Stimulated activated naive CD4-positive, alpha-beta T cell treated with Interleukin-2 at 50 U/mL for 16 hours (primary cell): ENCODE measurements at places on chromosomes 1 and 21.

DNA sequence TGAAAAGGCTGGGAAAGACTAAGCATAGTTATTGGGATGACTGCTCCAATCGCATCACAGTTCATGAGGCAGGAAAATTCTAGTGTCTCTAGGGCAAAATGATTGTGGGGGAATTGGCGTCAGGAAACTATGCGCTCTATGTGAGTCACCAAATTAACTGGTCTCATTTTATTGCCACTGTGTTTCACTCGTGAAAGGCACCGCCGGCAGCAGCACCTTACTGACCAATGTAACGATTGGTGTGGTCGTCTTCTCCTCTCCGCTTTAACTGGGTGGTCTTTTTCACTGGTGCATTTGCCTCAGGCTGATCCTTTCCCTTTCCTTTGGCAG, 83.5 kb downstream of the SPAG17 start:
- no peak for DNase-seq

GRCh38 chr1:232826318-232826717, 21.1 kb downstream of the MAP10 start:
- no peak for DNase-seq

DNA sequence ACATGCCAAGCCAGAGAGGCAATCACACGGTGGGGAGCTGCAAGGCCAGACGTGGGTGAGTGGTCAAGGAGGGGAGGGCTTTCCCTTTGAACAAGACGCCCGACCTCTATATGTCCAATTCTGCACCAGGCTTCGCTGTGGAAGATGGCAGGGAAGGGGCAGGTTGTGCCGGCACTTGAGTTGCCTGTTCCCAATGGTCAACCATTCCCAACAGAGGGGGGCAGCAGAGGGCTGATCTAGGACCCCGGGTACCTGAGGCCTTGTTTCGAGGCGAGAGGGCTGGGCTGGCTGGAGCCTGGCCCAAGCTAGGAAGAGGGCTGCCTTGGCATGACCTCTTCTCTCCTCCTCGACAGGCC, 64.9 kb downstream of the TMEM53 start:
- DNase-seq, result no peak

GRCh38 chr1:92711473-92712165, 73.3 kb downstream of the EVI5 start:
- no peak for DNase-seq

DNA sequence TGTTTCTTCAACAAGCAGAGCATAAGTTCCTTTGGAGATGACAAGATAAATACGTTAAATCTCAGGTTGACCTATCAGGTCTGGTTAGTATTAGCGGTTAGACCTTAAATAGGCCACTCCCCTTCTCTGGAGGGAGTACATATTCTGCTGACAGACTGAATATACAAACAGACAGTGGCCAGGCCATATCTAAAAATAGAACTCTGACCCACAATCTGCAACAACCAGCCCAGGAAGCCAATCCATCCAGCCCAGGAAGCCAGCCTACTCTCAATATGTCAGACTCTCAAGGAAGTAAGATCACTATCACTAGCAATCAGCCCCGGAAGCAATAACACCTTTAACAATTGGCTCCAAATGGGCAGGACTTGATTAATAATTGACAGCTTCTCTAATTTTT, 6.7 kb downstream of the IL20 start:
- no peak for DNase-seq

GRCh38 chr1:75449998-75450397, 160.9 kb downstream of the SLC44A5 start:
- DNase-seq, result no peak

- no peak for DNase-seq
Observed at GRCh38 chr1:111988743-111989453, 570 bp downstream of the KCND3 start.

DNA sequence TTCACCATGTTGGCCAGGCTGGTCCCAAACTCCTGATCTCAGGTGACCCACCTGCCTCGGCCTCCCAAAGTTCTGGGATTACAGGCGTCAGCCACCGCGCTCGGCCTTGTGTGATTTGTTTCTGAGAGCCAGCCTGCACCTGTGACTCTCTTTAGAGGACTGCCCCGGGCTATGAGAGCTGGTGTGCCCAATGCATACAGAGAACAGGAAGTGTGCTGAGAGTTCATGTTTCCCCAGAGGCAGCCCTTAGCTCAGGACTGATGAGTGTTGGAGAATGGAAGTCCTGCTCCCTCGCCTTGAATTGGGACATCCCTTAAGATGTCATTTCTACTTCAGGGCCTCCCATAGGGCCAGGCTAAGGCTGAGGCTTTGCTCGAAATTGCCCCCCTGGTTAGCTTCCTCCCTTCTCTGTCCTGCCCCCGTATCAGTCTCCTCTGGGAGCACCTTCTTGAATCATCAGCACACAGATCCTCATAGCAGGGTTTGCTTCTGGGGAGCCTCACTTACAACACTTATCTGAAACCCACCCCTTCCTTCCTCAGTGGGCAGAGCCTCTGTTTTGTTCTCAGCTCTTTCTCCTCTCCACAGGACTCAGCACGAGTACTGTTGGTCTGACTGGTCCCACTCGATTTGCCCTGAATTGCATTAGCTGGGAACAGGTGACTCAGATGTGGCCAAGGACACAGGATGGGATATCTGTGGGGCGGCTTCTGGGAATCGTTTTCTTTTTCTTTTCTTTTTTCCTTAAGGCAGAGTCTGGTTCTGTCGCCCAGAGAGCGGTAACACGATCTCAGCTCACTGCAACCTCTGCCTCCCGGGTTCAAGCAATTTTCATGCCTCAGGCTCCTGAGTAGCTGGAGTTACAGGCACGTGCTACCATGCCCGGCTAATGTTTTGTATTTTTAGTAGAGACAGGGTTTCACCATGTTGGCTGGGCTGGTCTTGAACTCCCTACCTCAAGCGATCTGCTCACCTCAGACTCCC, 80.1 kb downstream of the UBIAD1 start:
- no peak for DNase-seq

GRCh38 chr1:180988253-180988752, 34.4 kb downstream of the STX6 start:
- DNase-seq, result no peak

DNA sequence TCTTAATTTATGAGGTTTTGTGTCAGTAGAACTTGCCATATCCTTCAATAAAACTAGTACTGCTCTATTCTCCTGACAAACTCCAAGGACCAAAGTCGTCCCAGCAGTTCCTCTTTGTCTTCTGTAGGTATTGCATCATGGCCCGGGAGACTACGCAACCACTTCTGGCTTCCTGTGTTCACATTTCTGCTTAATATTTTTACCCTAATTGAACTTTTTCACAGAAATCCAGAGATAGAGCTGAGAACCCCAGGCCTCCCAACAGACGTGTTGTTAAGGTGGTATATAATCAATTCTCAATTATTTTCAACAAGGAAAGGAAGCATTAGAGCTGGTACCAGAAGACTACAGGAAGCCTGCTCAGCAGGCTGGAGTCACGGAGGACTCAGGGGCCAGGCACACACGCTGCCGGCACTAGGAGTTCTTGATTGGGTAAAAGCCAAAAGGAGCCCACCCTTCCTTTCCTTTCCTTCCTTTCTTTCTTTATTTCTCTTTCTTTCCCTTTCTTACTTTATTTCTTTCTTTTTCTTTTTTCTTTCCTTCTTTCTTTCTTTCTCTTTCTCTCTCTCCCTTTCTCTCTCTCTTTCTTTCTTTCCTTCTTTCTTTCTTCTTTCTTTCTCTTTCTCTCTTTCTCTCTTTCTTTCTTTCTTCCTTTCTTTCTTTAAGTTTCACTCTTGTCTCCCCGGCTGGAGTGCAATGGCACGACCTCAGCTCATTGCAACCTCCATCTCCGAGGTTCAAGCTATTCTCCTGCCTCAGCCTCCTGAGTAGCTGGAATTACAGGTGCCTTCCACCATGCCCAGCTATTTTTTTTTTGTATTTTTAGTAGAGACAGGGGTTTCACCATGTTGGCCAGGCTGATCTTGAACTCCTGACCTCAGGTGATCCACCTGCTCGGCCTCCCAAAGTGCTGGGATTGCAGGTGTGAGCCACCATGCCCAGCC, 173.7 kb downstream of the ZBTB18 start:
- no peak for DNase-seq

DNA sequence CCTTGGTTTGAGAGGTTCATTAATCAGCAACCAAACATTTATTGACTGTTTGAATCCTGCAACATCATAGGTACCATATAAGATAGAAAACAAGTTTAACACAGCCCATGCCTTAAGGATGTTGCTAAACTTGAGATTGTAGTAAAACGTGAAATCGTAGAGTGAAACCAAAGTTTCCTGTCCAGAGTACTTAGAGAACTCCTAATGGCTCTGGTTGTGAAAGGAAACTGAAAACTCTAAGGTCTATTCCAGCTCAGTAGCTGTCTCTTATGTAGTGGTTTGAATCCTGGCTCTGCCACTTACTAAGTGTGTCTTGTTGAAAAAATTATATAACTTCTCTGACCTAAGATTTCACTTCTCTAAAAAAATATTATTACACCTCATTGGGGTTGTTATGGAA, 310.9 kb downstream of the NTNG1 start:
- DNase-seq, result no peak

GRCh38 chr1:109790735-109791494, 27.2 kb upstream of the EPS8L3 start:
- DNase-seq, result peak; percentile 75

DNA sequence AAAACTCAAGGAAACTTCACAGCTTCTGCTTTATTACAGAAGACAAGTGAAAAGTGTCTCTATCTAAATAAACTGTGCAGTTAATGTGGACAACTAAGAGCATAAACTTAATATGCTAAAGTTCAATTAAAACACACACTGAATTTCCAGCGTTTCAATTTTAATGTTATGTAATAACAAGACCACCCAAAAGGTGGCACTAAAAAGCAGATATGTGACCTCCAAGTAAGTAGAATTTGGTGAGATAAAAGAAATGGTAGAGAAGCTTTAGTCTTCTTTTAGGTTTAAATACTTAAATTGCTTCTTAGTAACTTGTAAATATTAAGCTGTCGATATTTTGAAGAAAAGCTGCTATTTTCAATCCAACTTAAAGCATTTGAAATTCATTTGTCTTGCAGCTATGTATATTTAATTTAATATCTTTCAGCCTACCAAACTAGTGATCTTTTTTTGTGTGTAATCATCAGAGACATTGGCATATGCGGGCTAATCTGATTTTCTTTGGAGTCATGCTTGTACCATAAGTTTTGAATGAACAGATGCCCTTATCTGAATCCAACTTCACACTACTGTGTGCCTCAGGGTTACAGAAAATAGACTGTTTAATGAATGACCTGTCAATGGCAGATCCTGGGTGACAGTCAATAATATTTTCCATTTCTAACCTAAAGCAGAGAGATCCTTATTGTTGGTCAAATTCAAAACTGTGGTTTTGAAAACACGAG, 36.5 kb upstream of the ADAMTS1 start:
- no peak for DNase-seq

- DNase-seq, result no peak
Observed at GRCh38 chr1:218703836-218704235, 358.7 kb downstream of the TGFB2 start.

DNA sequence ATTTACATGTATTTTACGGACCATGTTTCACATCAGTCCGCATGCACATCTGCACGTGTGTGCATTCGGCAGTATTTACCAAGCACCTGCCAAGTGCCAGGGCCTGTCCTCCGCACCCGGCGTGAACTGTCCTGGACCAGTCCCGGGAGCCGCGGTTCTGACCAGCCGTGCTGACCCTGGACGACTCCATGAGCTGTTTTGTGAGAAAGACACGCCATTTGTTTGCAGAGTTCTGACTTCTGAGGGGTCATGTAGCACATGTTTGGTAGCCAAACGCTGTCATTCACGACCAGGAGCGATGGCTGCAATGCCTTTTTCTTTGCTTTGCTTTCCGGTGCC, 3.3 kb upstream of the OLIG2 start:
- no peak for DNase-seq

- peak; percentile 6 for DNase-seq
Observed at GRCh38 chr1:226223786-226224244, 351 bp downstream of the MIXL1 start.
